Neural crest cell (in vitro differentiated cells): ENCODE measurements at places on chromosomes 11 and 22. TPM values are rescaled to one million over a fixed set of nuclear protein-coding genes. Genes with fewer than 3 reads are reported as not detected.

The TESMIN gene
- total RNA-seq: 4.2 and 6.8 TPM in 2 replicates

The IGLL5 gene
- not detected in 2 replicates for total RNA-seq

The FZD4 gene
- total RNA-seq: 4.1 and 4.6 TPM in 2 replicates

The TSPAN18 gene
- 116 and 125 TPM in 2 replicates for total RNA-seq

The MRPL48 gene
- total RNA-seq: 51.4 and 53.5 TPM in 2 replicates

The KRTAP5-9 gene
- total RNA-seq: not detected in 2 replicates

The MIAT gene
- 42.0 and 45.6 TPM in 2 replicates for total RNA-seq

The KIF18A gene
- 27.6 and 28.2 TPM in 2 replicates for total RNA-seq

The CNTF gene
- total RNA-seq: 3.7 and 4.4 TPM in 2 replicates

The OR8A1 gene
- total RNA-seq: not detected in 2 replicates

DNA sequence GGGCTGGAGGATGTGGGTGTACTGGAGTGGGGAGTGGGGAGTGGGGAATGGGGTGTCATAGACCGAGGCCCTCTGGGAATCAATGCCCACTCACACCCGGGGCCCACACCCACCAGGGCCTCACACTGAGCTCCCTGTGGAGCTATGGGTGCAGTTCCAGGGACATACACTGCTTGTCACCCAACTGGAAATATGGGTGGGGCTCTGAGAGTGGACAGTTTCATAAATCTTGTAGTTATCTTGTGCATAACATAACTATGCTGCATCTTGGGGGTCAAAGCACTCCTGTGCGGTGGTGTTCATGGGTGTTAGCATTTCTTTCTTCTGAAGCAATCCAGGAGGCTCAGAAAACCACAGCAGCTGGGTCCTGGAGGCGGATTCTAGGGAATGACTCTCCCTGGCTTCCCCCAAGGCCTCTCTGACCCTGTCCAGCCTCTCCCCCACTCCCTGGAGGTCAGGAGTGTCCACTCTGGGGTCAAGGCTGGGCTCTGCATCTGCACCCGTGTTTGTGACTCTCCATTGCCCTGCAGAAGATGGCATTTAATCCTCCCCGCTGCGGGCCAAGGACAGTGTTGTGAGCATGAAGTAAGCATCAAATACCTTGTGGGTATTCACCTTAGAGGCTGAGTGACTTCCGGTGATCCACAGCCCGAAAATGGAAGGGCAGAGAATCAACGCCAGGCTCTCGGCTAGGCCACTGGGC lies 172.5 kb downstream of the CTTN start:
- peaks cover 37% of the 10 kb centered on the region for H3K4me1 ChIP-seq
- H3K4me3 ChIP-seq: no peak overlapping the region
- H3K27ac ChIP-seq: no peak overlapping the region
- no peaks in the 10 kb centered on the region for H3K27me3 ChIP-seq

DNA sequence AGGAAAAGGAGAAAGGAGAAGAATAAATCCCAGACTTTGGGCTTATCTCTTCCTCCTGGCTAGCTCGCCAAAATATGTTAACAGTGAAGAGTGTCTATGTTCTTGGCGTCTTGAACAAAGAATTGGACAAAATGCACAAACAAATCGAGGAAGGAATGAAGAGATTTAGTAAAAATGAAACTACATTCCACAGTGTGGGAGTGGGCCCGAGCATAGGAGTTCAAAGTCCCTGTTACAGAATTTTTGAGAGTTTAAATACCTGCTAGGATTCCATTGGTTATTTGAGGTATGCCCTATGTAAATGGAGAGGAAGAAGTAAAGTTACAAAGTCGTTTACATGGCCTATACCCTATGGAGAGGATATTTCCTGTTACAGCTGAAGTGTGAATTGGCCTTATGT lies 525.1 kb upstream of the CNTN5 start:
- no peaks in the 10 kb centered on the region for H3K4me1 ChIP-seq
- DNase-seq: no peak
- no peak overlapping the region for H3K4me3 ChIP-seq
- no peaks in the 10 kb centered on the region for H3K27me3 ChIP-seq

GRCh38 chr22:33382436-33382835 lies 324.3 kb upstream of the SYN3 start:
- H3K4me1 ChIP-seq: no peaks in the 10 kb centered on the region
- H3K36me3 ChIP-seq: peaks cover 18% of the 10 kb centered on the region
- H3K27me3 ChIP-seq: no peaks in the 10 kb centered on the region
- H3K27ac ChIP-seq: no peak overlapping the region
- DNase-seq: no peak

- no peaks in the 10 kb centered on the region for H3K36me3 ChIP-seq
- DNase-seq: no peak
- peaks cover 32% of the 10 kb centered on the region for H3K27me3 ChIP-seq
- peaks cover 41% of the 10 kb centered on the region for H3K4me1 ChIP-seq
- peak overlapping the region; percentile 52 for H3K27ac ChIP-seq
- H3K4me3 ChIP-seq: peak overlapping the region; percentile 24
These were observed 366.0 kb upstream of the NARS2 start for GRCh38 chr11:78940500-78941225.

DNA sequence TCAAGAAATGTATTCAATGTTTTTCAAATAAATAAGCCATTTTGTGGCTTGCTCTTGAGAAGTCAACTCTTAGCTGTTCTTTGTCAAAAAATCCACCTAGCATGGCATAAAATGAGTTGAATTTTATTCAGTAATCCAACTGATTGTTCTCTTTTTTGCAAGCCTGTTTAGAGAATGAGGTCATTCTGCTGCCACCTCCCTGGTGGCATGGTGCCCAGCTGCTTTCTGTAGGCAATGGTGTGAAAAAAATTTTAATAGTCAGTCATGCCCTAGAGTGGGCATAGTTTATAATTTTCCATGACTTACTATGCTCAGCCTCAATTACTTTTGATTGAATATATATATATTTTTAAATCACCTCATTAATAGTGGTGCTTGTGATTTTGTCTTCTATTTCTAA lies 177.2 kb downstream of the INSC start:
- peaks cover 15% of the 10 kb centered on the region for H3K4me1 ChIP-seq
- H3K4me3 ChIP-seq: no peak overlapping the region
- no peaks in the 10 kb centered on the region for H3K36me3 ChIP-seq

- no peak for DNase-seq
- H3K27me3 ChIP-seq: no peaks in the 10 kb centered on the region
- H3K4me1 ChIP-seq: peaks cover 19% of the 10 kb centered on the region
- no peak overlapping the region for H3K27ac ChIP-seq
These were observed 31.9 kb upstream of the UPB1 start for GRCh38 chr22:24463071-24463760.

DNA sequence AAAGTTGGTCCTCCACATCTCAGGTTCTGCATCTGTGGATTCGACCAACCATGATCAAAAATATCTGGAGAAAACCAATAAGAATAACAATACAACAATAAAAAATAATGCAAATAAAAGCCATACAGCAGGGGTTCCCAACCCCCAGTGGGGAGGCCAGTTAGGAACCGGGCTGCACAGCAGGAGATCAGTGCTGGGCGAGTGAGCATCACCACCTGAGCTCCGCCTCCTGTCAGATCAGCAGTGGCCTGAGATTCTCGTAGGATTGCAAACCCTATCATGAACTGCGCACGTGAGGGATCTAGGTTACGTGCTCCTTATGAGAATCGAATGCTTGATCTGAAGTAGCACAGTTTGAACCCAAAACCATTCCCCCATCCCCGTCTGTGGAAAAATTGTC lies 25.4 kb upstream of the MYO18B start:
- H3K4me3 ChIP-seq: no peak overlapping the region
- peaks cover 5% of the 10 kb centered on the region for H3K4me1 ChIP-seq
- H3K27ac ChIP-seq: no peak overlapping the region
- H3K36me3 ChIP-seq: no peaks in the 10 kb centered on the region

- no peaks in the 10 kb centered on the region for H3K36me3 ChIP-seq
- peak; percentile 50 for DNase-seq
- H3K27ac ChIP-seq: peak overlapping the region; percentile 79
These were observed 113.8 kb downstream of the RBFOX2 start for GRCh38 chr22:35914665-35915476.

GRCh38 chr22:50505776-50506610 lies 1.5 kb downstream of the LMF2 start:
- no peaks in the 10 kb centered on the region for H3K36me3 ChIP-seq
- no peak for DNase-seq
- H3K4me1 ChIP-seq: peaks cover 12% of the 10 kb centered on the region
- H3K4me3 ChIP-seq: peak overlapping the region; percentile 95

DNA sequence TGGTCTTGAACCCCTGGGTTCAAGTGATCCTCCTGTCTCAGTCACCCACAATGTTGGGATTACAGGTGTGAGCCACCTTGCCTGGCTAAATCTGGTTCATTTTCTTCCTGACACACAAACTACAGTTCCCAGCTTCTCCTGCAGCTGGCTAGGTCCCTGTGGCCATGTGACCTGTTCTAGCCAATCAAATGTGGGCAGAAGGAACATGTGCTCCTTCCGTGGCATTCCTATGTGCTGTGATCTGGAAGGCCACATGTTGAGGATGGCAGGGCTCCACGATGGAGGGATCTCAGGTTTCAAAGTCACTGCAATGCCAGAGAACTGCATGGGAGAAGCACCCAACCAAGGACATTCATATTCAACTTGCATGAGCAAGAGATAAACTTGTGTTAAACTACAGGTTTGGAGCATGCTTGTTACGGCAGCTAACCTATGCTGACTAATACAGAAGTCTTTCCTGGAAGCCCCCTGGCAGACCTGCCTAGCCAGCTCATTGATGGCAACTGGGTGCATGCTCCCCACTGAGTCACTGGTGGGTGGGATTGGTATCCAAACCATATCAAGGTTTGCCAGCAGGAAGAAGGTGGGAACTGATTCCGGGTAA lies 86.0 kb downstream of the RPS6KA4 start:
- no peaks in the 10 kb centered on the region for H3K36me3 ChIP-seq
- DNase-seq: no peak
- no peak overlapping the region for H3K4me3 ChIP-seq
- H3K27me3 ChIP-seq: peaks cover 29% of the 10 kb centered on the region
- peaks cover 28% of the 10 kb centered on the region for H3K4me1 ChIP-seq
- no peak overlapping the region for H3K27ac ChIP-seq

GRCh38 chr11:76825726-76826396 lies 34.9 kb upstream of the ACER3 start:
- no peak for DNase-seq
- H3K36me3 ChIP-seq: peaks cover 3% of the 10 kb centered on the region
- no peaks in the 10 kb centered on the region for H3K27me3 ChIP-seq
- no peak overlapping the region for H3K27ac ChIP-seq
- H3K4me1 ChIP-seq: peaks cover 11% of the 10 kb centered on the region
- H3K4me3 ChIP-seq: no peak overlapping the region

- H3K27me3 ChIP-seq: peaks cover 13% of the 10 kb centered on the region
- H3K27ac ChIP-seq: no peak overlapping the region
- H3K36me3 ChIP-seq: no peaks in the 10 kb centered on the region
- no peak overlapping the region for H3K4me3 ChIP-seq
These were observed 27.2 kb downstream of the TMPRSS6 start for GRCh38 chr22:37082251-37082873.

DNA sequence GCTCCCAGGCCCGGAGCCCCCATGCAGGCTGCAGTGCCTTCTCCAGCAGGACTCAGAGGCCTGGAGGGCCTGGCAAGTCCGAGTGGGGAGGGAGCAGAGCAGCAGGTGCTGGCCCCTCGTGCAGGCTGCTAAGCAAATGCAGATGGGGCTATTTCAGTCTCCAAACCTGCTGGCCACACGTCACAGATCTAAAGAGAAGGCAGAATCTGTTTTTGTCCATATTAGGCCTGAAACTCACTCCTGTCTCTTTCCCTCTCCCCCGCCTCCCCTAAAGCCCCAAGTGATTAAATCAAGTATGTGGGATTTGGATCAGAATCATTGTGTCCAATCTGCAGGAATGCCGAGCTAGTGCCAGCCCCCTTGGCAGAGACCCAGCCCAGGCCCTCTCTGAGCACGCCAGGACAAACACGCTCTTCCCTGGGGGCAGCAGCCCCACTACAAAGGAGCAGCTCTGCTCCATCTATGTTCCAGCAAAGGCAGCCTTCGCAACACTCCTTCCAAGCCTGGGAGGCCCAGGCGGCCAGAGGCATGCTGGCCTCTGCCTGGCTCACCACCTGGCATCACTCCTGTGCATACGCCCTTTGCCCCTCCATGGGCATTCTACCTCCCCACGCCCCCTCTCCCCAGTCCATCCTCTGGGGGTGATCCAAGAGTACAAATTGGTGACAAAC lies 26.5 kb downstream of the RPL27A start:
- H3K4me1 ChIP-seq: no peaks in the 10 kb centered on the region
- peak overlapping the region; percentile 58 for H3K27ac ChIP-seq
- no peak overlapping the region for H3K4me3 ChIP-seq
- DNase-seq: no peak

DNA sequence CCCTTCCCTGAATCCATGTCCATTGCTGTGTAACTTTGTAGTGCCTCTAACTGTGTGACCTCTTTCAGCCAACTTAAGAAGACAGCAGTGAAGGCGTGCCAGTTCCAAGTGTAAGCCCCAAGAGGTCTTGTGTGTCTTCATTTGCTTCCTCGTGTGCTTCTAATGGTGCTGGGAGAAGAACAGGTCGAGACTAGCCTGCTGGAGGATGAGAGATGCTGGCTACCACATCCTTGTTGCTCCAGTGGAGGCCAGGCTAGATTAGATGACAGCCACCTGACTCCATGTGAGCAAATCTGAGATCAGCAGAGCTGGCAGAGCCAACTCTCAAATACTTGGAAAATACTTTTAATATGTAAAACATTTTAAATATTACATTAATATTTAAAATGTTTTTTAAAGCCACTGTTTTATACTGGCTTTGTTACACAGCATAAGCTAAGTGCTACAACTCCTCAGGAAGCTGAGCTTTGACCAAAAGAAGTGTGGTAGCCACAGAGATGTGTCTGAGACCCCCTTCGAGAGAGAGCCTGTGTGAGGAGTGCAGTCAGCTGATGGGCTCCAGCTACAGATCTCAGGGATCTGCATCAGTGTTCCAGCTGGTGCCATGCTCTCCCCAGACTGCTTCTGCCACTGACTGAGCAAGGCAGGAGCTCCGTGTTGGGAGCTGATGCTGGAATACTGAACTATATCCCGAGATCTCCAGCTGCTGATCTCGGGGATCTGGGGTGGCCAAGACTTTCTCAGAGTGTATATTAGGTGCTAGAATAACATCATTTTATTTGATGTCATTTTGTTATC lies 8.9 kb downstream of the KCNJ11 start:
- no peak overlapping the region for H3K4me3 ChIP-seq
- no peak for DNase-seq
- H3K4me1 ChIP-seq: no peaks in the 10 kb centered on the region
- H3K27ac ChIP-seq: no peak overlapping the region

GRCh38 chr11:61007956-61008896 lies 36.7 kb downstream of the CD6 start:
- DNase-seq: no peak
- no peaks in the 10 kb centered on the region for H3K36me3 ChIP-seq
- H3K4me3 ChIP-seq: peak overlapping the region; percentile 76
- H3K4me1 ChIP-seq: peaks cover 23% of the 10 kb centered on the region
- peaks cover 54% of the 10 kb centered on the region for H3K27me3 ChIP-seq
- no peak overlapping the region for H3K27ac ChIP-seq

GRCh38 chr11:117818041-117818873 lies 6.3 kb downstream of the FXYD2 start:
- H3K36me3 ChIP-seq: no peaks in the 10 kb centered on the region
- H3K4me1 ChIP-seq: peaks cover 43% of the 10 kb centered on the region
- DNase-seq: no peak
- no peaks in the 10 kb centered on the region for H3K27me3 ChIP-seq

GRCh38 chr11:63843041-63843440 lies 4.1 kb downstream of the MARK2 start:
- no peak overlapping the region for H3K27ac ChIP-seq
- H3K4me3 ChIP-seq: peak overlapping the region; percentile 62
- no peak for DNase-seq
